K562 (cell line): ENCODE measurements at places on chromosomes 12 and 14. TPM values are rescaled to one million over a fixed set of nuclear protein-coding genes. Genes with fewer than 3 reads are reported as not detected.

GRCh38 chr12:57730336-57731067, 8.0 kb downstream of the AGAP2 start:
- no peak overlapping the region for H3K27ac ChIP-seq
- H3K27me3 ChIP-seq = peaks cover 35% of the 10 kb centered on the region
- H3K36me3 ChIP-seq = no peaks in the 10 kb centered on the region
- peaks cover 17% of the 10 kb centered on the region for H3K4me1 ChIP-seq
- H3K4me3 ChIP-seq = no peak overlapping the region

- H3K4me3 ChIP-seq = no peak overlapping the region
- no peak for DNase-seq
- H3K36me3 ChIP-seq = no peaks in the 10 kb centered on the region
- no peaks in the 10 kb centered on the region for H3K27me3 ChIP-seq
Observed at GRCh38 chr14:94598816-94599655, 13.2 kb upstream of the SERPINA3 start.

DNA sequence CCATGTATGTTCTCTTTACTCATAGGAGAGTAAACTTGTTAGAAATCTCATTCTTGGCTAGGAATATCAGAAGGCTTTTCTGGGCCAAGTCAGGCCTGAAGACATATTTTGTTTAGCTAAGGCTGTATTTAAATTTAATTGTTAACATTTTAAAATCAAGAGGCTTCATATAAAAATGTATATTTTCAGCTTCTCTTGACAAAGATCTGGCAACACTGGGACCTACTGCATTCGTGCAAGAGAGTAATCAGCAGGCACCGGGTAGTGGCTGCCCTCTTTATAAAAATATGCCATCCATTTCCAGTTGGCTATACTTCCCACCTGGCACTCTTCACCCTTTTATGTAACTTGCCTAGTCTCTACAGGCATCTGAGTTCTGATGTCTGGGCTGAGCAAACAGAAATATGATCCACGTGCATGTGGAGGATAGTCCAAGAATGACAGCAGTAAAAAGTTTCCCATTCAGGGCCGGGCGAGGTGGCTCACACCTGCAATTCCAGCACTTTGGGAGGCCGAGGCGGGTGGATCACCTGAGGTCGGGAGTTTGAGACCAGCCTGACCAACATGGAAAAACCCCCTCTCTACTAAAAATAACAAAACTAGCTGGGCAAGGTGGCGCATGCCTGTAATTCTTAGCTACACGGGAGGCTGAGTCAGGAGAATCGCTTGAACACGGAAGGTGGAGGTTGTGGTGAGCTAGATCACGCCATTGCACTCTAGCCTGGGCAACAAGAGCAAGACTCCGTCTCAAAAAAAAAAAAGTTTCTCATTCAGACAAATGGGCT, 2.0 kb upstream of the SOS2 start:
- H3K27me3 ChIP-seq = no peaks in the 10 kb centered on the region
- no peak overlapping the region for H3K4me3 ChIP-seq
- no peak for DNase-seq
- 0 out of 3 replicates have a peak, but pooled peaks cover 4% of the 10 kb centered on the region for H3K36me3 ChIP-seq
- H3K27ac ChIP-seq = no peak overlapping the region
- H3K4me1 ChIP-seq = peaks cover 6% of the 10 kb centered on the region

GRCh38 chr12:52038447-52038846, 12.8 kb upstream of the NR4A1 start:
- H3K4me3 ChIP-seq = no peak overlapping the region
- no peak overlapping the region for H3K27ac ChIP-seq
- peaks cover 6% of the 10 kb centered on the region; the same call in 1 of the 2 replicates for H3K27me3 ChIP-seq
- peaks cover 8% of the 10 kb centered on the region; the same call in 2 of the 3 replicates for H3K4me1 ChIP-seq

DNA sequence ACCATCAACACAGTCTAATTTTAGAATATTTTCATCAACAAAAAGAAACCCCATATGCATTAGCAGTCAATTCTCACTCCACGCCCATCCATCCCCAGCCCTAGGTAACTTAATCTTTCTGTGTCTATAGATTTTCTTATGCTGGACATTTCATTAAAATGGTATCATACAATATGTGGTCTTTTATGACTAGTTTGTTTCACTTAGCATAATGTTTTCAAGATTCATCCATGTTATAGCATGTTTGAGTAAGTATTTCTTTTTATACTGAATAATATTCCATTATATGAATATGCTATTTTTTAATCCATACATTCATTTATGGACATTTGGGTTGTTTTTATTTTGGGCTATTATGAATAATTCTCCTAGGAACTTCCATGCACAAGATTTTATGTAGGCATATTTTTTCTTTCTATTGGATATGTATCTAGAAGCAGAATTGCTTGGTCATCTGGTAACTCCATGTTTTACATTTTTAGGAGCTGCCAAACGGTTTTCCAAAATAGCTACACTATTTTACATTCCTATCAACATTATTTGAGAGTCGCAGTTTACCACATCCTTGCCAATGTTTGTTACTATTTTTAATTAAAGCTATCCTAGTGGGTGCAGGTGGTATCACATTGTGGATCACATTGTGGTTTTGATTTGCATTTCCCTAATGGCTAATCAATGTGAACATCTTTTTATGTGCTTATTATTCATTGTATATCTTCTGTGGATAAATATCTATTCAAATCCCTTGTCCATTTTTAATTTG, 49.0 kb downstream of the RERG start:
- H3K4me1 ChIP-seq = no peaks in the 10 kb centered on the region
- no peak overlapping the region for H3K4me3 ChIP-seq
- H3K36me3 ChIP-seq = no peaks in the 10 kb centered on the region
- DNase-seq = no peak

GRCh38 chr14:61663312-61663979, 31.9 kb upstream of the HIF1A start:
- H3K4me1 ChIP-seq = no peaks in the 10 kb centered on the region
- no peaks in the 10 kb centered on the region for H3K36me3 ChIP-seq
- H3K27ac ChIP-seq = no peak overlapping the region
- no peak for DNase-seq

DNA sequence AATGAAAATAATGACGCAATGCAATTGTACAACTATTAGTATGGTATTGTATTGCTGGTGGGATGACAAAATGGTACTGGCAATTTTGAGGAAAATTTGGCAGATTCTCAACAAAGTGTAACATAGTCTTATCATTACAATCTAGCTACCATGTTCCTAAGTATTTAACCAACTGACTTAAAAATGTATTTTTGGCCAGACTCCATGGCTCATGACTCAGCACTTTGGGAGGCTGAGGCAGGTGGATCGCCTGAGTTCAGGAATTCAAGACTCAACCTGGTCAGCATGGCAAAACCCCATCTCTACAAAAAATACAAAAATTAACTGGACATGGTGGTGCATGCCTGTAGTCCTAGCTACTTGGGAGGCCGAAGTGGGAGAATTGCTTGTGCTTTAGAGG, 1409.5 kb downstream of the AACS start:
- H3K27ac ChIP-seq = no peak overlapping the region
- H3K4me1 ChIP-seq = no peaks in the 10 kb centered on the region
- no peak overlapping the region for H3K4me3 ChIP-seq
- H3K36me3 ChIP-seq = no peaks in the 10 kb centered on the region

DNA sequence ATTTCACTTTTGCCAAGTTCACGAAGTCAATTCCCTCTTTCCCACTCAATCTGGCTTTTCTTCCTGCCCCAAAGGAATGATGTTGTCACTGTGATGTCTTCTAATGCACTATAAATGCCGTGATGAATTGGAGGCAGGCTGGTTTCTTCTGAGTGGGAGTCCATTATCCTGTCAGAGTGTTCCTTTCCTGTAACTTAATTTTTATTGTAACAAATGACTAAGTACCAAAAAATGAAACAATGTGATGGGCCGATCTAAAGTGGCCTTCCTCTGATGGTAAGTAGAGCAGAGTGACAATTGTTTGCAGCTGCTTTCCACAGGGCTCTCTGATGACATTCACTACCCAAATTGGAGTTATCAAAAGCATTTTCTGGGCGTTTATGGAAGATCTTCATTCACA, 22.2 kb downstream of the TMEM30B start:
- H3K36me3 ChIP-seq = no peaks in the 10 kb centered on the region
- H3K4me1 ChIP-seq = no peaks in the 10 kb centered on the region
- H3K27ac ChIP-seq = no peak overlapping the region
- DNase-seq = no peak
- H3K4me3 ChIP-seq = no peak overlapping the region

DNA sequence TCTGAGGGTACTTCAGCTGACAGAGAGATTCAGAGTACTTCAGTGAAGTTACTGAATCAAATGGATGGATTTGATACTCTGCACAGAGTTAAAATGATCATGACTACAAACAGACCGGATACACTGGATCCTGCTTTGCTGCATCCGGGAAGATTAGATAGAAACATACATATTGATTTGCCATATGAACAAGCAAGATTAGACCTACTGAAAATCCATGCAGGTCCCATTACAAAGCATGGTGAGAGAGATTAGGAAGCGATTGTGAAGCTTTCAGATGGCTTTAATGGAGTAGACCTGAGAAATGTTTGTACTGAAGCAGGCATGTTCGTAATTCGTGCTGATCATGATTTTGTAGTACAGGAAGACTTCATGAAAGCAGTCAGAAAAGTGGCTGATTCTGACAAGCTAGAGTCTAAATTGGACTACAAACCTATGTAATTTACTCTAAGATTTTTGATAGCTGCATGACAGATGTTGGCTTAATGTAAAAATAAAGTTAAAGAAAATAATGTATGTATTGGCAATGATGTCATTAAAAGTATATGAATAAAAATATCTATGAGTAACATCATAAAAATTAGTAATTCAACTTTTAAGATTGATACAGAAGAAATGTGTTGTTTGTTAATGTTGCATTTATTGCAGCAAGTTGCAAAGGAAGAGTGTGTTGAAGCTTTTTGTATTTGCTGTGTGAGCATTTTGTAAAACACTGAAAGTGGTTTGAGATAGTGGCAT, 136.1 kb upstream of the RAP1B start:
- no peak overlapping the region for H3K4me3 ChIP-seq
- no peak overlapping the region for H3K27ac ChIP-seq
- no peak for DNase-seq
- no peaks in the 10 kb centered on the region for H3K4me1 ChIP-seq

DNA sequence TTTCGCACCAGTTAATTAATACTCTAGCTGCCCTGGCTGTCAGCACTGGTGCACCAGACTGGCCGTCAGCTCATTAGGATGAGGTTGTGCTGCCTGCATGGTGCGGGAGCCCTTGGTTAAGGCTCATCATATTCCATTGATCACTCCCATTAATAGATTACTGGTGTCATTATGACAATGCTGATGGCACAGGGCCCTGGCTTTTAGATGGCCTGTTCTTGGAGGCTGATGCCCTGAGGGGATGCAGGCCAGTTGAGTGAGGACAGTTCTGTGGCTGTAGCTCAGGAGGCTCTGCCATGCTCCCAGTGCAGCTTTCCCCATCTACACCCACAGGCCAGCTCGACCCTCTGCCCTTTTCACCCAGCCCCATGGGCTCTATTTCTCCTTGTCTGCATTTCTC, 126.6 kb downstream of the PRMT8 start:
- H3K4me3 ChIP-seq = no peak overlapping the region
- no peak for DNase-seq
- H3K27me3 ChIP-seq = no peaks in the 10 kb centered on the region
- no peak overlapping the region for H3K27ac ChIP-seq

GRCh38 chr14:101490771-101491170, 70.5 kb upstream of the DIO3 start:
- H3K4me3 ChIP-seq = no peak overlapping the region
- no peaks in the 10 kb centered on the region for H3K4me1 ChIP-seq
- H3K27me3 ChIP-seq = peaks cover 29% of the 10 kb centered on the region
- no peak overlapping the region for H3K27ac ChIP-seq

- no peaks in the 10 kb centered on the region for H3K36me3 ChIP-seq
- no peak overlapping the region for H3K27ac ChIP-seq
- H3K4me1 ChIP-seq = no peaks in the 10 kb centered on the region
- no peak for DNase-seq
Observed at GRCh38 chr12:127640181-127640886, 626.6 kb upstream of the TMEM132C start.

DNA sequence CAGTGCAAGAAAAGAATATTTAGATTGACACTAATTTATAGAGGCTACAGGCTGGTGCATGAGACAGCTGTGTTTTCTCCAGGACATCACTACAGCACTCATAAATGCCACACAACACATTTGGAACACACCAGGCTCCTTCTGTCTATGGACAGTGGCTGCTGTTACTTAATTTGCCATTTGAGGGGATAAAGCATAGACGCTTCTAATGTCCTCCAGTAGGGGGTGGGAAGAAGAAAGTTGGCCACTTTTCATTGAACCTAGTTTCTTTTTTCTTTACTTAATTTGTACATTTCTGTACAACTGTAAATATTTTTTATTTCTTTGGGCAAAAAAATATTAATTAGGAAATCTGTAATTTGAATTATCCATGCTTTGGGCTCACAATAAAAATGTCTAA, 12.4 kb upstream of the RTN1 start:
- H3K4me3 ChIP-seq = no peak overlapping the region
- DNase-seq = peak; percentile 17
- no peaks in the 10 kb centered on the region for H3K4me1 ChIP-seq
- H3K27ac ChIP-seq = no peak overlapping the region

DNA sequence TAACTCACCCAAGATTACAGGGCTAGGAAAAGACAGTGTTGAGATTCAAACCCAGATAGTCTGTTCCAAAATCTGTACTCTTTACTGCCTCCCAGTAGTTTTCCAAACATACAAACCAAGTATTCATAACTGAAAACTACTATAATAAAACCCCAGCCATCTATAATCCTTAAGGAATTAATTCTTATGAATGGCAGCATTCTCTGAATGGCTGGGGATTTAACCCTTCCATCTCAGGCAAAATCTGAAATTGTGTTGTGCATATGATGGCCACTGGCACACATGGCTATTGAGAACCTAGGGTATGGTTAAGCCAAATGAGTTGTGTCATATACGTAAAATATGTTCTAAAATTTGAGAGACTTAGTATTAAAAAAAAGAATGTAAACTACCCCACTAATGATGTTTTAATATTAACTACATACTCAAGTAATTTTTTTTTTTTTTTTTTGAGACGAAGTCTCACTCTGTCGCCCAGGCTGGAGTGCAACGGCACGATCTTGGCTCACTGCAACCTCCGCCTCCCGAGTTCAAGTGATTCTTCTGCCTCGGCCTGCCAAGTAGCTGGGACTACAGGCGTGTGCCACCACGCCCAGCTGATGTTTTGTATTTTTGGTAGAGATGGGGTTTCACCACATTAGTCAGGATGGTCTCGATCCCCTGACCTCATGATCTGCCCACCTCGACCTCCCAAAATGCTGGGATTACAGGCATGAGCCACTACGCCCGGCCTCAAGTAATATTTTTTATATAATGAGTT, 16.7 kb downstream of the PPP1R13B start:
- no peaks in the 10 kb centered on the region for H3K36me3 ChIP-seq
- no peak overlapping the region for H3K27ac ChIP-seq
- no peaks in the 10 kb centered on the region for H3K4me1 ChIP-seq
- H3K4me3 ChIP-seq = no peak overlapping the region
- H3K27me3 ChIP-seq = peaks cover 13% of the 10 kb centered on the region; the same call in 1 of the 2 replicates
- no peak for DNase-seq

OR6C2 gene
- not detected in 2 replicates for total RNA-seq

ZNF384 gene
- 34.3 and 36.9 TPM in 2 replicates for total RNA-seq

ATXN7L3B gene
- 33.0 and 35.6 TPM in 2 replicates for total RNA-seq

SMIM41 gene
- not detected in 2 replicates for total RNA-seq
